GM04503 (cell line): ENCODE measurements at places on chromosomes 12 and 14.

- DNase-seq = no peak
These were observed 3.5 kb upstream of the KSR2 start for GRCh38 chr12:117972301-117972700.

DNA sequence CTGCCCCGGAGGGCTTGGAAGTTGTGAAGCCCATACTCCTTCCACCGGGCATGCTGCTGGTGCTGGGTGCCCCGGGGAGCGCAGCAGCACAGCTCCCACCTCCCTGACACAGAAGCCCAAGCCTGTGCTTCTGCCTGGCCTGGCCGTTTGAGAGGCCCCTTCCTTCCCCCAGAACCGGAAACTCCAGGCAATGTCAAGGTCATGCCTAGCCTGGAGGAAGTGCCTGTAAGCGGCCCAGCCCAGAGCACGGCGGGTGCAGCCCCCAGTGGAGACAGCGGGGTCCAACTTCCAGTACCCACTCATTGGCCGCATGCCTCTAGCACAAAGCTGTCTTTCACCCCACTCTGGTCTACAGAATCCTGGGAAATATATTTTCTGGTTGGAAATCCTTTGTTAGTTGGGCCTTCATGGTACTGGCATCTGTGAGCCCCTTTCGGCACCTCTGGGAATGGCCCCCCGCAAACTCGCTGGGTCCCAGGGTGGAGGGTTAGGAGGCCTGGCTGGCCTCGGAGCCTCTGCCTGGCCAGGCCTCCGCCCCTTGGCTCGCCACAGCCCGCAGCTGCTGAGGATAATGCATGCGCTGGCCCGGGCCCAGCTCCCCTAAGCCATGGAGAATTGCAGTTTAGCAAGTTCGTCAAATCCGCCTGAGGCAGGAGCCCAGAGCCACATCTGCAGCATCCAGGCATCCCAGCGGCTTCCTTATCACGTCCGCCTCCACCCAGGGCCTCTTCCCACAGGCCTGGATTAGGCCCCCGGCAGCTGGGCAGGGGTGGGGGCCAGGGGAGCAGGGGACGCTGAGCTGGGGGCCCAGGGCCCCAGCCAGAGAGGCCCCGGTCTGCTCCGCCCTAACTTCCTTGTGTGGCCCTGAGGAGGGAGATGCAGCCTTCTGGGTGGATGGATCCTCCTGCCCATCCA, 48.9 kb upstream of the DLK1 start:
- DNase-seq = no peak

DNA sequence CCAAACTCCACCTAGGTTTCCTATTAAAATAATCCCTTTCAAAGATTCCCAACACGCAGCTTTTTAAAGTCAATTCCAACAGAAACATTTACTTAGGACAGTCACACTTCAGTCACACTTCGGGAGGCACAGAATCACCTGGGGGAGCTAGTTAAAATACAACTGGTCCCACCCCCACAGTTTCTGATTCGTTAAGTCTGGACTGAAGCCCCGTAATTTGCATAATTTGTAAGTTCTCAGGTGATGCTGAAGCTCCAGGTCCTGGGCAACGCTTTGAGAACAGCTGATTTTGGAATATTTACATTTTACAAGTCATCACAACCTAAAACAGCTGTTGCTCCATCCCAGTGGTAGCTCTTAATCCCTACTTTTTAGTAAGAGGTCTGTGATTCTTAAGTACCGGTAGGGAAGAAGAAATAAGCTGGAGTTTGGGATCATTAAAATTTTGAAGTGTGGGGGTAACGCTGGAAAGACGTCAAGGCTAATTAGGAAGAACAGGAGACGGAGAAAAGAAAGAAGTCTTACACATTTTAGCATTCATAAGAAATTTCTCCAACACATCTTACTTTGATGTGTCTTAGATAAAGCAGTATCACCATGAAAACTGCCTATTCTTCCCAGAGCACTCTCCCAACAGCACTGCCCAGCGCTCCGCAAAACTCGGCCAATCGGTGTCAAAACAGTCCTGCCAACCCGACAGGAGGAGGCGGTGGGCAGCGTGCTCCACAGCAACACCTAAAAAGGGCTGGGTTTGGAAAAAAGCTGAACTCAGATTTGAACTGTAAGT, 1.1 kb downstream of the IPO8 start:
- DNase-seq = no peak

GRCh38 chr14:100906420-100906819, 2.9 kb upstream of the RTL1 start:
- no peak for DNase-seq

DNA sequence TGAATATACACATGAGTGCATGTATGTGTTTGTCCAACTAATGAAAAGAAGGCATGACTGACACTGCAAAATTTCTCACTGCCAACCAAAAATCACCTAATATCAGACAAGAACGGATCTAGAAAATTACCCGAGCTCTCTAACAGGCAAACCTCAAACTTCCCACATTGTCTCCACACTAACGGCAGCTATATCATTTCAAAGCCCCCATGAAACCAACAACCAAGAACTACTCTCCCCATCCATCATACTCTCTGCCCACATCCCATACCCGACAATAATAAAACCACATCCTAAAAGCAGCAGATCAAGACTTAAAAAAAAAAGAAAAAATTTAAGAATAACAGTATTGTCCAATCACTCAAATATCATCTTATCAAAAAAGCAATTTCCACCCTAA, 227.1 kb downstream of the CEP128 start:
- DNase-seq = no peak

DNA sequence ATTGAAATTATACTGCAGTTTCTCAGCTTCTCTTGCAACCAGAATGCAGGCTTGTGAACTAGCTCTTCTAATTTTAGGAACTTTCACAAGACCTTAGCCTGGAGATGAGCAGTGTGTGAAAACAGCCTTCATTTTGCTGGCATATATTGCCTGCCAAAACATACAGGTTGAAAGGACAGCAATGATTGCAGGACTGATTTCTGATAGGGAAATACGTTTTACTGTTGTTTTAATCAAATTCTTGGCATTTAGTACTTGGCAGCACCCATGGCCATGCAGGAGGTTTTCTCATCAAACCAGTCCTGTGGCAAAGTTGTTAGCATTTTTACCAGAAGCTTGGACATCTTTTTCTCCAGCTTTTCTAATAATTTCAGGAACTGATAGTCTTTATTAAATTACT, 91.9 kb upstream of the MUCL1 start:
- no peak for DNase-seq

- DNase-seq = no peak
These were observed 41.9 kb downstream of the BEGAIN start for GRCh38 chr14:100545359-100545758.

- DNase-seq = no peak
These were observed 129.3 kb upstream of the PTPRQ start for GRCh38 chr12:80314741-80315140.

DNA sequence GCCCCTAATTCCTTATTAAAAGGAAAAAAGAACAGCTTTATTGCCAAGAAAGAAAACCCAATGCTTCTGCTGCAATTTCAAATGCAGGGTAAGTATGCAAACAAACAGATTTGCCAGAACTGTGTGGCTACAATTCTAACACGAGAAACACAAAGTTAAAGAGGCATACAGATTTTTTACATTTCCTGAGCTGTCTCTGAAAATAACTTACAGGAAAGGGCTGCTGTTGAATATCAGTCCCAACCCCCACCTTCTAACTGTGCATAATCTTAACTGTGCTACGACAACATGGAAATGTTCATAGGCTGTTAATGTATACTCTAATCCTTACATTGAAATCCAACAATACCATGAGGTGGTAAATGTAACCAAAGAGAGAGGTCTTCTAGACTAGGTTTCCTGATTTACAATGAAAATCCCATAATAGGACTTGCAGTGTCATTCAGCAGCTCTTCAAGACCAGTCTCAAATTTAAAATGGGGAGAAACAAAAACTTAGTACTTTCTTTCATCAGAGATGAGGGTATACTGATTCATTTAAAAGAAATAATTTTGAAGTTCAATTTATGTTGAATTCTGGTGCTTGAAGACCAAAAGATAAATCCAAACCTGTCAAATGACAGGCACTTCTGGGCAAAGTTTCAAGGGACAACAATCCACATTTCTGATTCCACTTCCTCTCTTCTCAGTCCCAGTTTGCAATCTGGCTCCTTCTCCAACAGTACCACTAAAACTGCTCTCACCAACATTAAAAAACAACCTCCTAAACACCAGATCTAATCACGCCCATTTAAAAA, 14.4 kb downstream of the FGD6 start:
- DNase-seq = no peak

DNA sequence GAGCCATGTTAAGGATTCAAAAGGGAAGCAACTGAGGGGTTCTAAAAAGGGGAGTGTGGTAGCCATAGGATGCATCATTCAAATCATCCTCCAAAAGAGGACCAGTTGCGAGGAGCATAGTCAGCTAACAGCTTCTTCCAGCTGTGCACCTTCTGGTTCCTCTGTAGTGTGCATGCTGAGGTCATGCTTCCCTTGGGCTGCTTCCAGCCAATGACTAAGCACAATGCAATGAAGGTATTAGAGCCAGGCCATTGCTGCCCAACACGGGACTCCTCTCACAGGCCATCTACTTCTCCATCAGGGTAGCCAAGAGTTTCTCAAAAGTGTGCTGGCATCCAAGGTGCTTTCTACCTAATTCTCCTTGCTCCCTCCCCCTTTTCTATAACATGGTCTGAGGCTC, 69.2 kb upstream of the ARID2 start:
- no peak for DNase-seq

- no peak for DNase-seq
These were observed 1817.4 kb upstream of the FLRT2 start for GRCh38 chr14:83712418-83713129.

- no peak for DNase-seq
These were observed 41.3 kb downstream of the BAZ1A start for GRCh38 chr14:34833549-34834523.

DNA sequence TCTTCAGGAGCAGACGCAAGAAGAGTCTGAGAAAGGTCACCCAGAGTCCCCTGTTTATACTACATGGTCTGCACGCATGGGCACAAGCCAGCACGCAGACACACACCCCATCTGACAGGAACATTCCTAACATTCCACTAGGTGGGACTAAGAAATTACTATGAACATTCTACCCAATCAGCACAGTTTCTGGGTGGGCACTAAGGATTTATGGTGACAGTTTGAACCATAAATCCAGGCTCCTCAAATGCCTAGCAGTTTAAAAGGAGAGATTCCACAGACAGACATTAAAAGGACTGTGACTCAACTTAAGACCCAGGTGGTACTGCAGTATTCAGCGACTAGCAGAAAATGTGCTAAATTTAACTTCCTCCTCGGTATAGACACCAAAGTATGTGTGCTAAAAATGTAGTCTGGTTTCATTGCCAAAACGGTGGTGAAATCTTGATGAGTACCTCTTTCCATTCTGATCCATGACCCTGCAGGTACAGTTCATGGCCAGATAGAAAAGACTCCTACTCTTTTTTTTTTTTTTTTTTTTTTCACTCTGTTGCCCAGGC, 16.2 kb downstream of the ABHD4 start:
- peak; percentile 98 for DNase-seq

DNA sequence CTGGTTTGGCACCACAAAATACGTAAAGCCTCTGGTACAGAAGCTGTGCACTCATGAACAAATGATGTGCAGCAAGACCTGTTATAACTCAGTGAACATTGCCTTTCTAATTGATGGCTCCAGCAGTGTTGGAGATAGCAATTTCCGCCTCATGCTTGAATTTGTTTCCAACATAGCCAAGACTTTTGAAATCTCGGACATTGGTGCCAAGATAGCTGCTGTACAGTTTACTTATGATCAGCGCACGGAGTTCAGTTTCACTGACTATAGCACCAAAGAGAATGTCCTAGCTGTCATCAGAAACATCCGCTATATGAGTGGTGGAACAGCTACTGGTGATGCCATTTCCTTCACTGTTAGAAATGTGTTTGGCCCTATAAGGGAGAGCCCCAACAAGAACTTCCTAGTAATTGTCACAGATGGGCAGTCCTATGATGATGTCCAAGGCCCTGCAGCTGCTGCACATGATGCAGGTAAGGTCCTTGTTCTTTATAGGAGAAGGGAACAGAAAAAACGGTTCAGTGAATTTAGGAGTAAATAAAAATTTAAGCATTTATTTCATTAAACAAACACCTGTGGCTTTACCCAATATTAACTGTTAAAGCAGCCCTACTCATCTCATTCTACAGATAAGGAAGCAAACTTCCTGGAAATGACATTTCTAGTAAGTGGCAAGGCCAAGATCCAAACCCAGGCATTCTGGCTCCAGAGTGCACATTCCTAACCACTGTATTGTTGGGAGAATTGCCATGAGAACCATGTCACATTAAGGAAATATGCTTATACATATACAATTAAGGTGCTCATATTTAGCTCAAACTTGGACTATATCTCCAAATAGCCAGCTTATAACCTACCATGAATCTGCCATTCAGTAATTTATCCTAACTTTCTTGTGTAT, 11.7 kb downstream of the COCH start:
- no peak for DNase-seq

DNA sequence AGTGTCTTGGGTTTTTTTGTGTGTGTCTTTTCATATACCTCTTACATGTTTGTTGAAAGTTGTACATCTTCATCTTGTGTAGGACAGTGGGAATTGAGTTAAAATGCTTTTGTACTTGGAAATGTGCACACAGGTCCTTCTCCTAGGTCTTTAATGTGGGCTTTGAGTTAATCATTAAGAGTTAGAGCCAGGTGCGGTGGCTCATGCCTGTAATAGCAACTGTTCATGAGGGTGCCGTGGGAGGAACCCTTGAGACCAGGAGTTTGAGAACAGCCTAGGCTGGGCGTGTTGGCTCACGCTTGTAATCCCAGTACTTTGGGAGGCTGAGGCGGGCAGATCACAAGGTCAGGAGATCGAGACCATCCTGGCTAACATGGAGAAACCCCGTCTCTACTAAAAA, 13.9 kb downstream of the CLECL1 start:
- DNase-seq = no peak

GRCh38 chr12:77724367-77724957, 106.2 kb upstream of the NAV3 start:
- no peak for DNase-seq

- DNase-seq = no peak
These were observed 26.7 kb downstream of the SOCS2 start for GRCh38 chr12:93599192-93599591.

DNA sequence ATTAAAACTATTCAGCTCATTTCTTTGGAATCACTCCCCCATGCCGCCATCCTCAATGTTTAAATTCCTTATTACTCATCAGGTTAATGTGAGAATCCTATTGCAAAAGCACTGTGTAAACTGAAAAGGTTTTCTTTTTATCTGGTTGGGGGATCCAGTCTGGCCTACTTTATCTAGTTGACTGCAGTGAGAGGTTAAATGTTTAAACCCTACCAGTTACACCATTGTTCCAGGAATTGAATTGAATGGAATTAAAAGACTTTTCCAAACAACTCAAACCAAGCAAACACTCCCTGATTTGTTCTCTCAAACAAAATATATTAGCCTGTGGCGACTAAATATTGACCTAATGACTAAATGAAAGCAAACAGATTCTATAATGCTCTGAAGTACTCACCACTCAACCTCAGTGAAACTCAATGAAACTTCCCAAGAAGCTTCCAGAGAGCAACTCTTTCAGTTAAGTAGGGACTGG, 100.5 kb downstream of the VEZT start:
- no peak for DNase-seq

- DNase-seq = peak; percentile 67
These were observed 20.6 kb upstream of the PYGL start for GRCh38 chr14:50964683-50965390.

- no peak for DNase-seq
These were observed 979 bp upstream of the BIN2 start for GRCh38 chr12:51324953-51325352.
